ENCODE measurements at places on chromosomes 5 and 9.

- DNase-seq = no peak
Observed at GRCh38 chr5:178318893-178319292, 86.3 kb upstream of the PHYKPL start.

- DNase-seq = no peak
Observed at GRCh38 chr9:99050292-99050911, 54.5 kb upstream of the TGFBR1 start.

- peak; percentile 28 for DNase-seq
Observed at GRCh38 chr5:91381774-91382359, 1.2 kb downstream of the ARRDC3 start.

DNA sequence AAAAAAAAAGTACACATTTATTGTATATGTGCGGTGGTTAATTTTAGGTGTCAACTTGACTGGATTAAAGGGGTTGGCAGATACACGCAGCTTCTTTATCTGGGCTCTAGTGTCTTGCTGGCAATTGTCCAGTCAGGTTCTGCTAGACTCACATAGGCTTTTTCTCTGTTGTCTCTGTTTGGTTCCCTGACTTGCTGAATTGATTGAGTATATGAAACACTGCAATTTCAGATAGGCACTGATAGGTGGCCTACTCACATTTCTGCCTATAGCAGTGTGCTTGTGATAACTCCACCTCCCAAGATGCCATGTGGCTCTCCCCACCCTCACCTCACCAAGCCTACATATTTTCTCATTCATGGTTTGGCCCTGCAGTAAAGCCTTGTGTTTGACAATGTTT is 52.5 kb downstream of the AOPEP start:
- no peak for DNase-seq

- no peak for DNase-seq
Observed at GRCh38 chr9:92132501-92132900, 17.3 kb upstream of the SPTLC1 start.

DNA sequence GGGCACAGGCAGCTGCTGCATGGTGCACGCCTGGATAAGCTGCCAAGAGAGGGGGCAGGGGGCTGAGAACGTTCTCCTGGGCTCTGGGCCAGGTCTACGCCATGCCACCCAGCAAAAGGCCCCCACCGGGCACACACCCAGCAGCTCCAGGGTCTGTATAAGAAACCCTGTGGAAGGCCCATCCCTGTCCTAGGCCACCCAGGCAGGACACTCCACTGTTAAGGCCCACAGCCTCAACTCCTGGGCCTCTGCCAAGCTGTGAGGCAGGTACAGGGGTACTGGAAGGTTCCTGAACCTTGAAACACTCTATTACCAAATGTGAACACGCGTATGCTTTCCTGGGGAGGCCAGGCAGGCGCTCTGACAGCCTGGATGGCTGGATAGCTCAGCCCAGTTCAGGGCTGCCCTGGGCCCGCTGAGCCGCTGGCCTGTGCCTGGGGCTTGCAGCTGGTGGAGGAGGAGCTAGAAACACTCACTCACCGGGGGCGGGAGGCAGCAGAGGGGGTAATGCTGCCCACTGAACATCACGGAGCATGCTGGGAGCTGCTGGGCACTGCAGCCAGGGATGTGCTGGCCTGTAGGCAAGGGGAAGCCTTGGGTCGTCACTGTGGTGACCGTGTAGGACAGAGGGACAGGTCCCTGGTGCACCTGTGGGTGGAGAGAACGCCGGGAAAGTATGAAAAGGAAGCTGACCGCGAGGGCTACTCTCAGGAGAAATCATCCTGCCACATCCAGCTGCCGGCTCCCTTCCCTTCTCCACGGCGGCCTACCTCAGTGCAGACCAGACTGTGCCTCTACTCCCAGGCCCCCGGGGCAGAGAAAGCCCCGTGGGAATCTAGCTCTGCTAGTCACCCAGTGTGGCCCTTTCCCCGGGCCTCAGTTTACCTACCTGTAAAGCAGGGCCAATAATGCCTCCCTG is 6.0 kb downstream of the RNF44 start:
- no peak for DNase-seq

DNA sequence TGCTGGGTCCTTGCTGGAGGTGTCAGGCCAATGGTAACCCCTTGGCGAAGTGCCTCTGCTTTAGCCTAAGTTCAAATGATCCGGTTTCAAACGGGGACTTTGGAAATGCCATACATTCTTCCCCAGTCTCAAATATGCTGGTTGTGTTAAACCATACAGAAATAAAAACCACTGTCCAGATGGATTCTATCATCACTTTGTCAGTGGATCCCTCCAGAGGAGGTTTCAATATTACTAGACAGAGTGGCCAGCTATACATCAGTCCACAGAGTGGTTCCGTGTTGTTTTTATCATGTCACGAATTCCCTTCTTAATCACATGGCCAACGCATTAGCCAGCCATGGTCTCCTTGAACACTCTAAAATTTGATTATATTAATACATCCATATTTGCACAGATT is 7.3 kb upstream of the RANBP17 start:
- DNase-seq = no peak

DNA sequence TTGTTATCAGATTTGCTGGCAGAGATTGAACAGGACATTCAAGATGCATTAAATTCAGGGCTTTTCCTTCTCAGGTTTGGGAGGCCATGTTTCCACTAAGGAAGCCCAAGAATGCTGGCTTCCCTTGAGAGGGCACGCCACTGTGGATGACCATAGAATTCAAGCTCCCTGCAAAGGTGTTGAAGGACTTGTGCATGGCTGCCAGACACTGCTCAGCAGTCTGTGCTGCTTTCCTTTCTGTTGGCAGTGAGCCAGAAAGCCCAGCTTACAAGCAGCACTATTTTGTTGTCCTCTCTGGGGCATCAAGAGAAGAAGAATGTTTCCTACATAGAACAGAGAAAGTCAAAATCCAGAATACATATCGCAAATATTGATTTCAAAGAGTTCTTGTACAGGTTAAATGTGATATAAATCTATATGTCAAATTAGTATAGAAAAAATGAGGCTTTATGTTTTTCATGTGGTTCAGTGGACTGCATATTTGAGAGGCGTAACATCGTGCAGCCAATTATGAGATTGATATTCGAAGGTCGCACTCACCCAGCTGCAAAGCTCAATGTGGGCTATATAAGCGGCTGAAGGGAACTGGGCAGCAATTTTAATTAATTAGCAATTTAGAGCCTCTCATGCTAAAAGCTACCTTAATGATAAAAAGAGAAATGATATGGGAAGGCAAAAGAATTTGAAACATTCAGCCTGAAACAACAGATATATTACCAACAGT is 103.1 kb upstream of the ISL1 start:
- DNase-seq = no peak

- no peak for DNase-seq
Observed at GRCh38 chr9:75814667-75815066, 75.8 kb upstream of the PCSK5 start.

DNA sequence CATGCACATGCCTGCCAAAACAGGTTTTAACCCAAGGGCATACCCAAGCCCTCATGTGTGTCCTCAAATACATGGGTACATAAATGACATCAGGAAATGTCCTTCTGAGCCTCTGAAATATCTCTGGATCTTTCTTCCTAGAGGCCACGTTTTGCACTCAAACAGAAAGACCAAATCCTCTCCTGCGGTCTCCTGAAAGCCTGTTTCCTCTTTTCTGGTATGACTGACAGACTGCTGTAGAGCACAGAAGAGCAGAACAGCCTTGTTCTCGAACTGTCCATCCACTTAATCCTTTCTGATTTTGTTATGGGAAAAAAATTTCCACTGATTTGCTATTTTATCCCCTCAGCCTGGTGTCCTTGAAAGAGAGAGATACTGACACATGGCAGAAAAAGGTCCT is 107.2 kb downstream of the ASTN2 start:
- no peak for DNase-seq

DNA sequence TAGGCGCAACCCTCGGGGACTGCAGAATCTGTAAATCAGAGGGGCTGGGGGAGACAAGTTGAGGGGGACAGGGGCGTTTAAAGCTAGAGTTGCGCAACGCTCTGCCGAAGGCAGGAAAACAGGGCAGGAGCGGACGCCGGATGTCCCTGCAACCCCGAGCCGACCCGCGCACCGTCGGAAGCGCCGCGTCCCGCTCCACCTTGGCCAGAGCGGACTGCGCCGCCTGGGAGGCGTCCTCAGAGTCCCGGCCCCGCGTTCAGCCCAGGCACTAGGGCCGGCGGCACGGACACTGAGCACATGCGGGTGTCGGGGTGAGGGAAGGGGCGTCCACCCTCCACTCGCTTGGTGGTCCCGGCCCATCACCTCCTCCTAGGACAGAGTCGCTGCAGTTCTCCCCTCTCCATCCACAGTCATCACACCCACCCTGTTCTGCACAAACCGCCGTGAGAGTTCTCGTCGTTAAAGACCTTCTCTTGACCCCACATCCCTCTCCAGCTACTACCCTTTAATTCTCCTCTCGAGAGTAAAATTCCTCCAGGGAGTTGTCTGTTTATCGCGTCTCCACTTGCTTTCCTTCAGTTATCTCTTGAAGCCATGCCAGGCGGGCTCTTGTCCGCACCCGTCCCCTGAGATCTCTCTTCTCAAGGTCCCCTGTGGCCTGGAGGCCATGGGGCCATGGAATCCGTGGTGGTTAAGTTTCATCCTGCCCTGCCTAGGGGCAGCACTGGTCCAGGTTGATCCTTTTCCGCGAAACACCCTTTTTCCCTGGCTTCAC is 796 bp upstream of the PDLIM7 start:
- no peak for DNase-seq

GRCh38 chr9:121952611-121953010 is 140.5 kb downstream of the TTLL11 start:
- no peak for DNase-seq

DNA sequence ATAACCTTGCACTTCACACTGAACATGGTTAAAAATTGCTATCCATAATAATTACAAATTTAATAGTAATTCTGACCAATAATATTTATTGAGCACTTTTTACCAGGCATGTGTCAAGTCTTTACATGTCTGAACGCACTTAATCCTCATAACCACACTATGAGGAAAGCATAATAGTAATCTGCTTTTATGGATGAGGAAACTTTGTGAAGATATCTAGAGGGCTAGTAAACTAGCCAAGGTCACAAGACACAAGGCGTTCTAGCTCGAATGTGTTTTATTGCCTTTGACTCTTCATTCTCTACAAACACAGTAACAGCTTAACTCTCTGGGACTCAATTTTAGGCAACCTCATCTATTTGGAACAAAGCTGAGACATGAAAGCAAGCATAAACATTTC is 205.1 kb downstream of the ARHGEF28 start:
- DNase-seq = no peak

GRCh38 chr5:31898036-31898632 is 259.2 kb downstream of the PDZD2 start:
- DNase-seq = no peak

- no peak for DNase-seq
Observed at GRCh38 chr5:17482790-17483189, 15.2 kb upstream of the TAF11L2 start.

DNA sequence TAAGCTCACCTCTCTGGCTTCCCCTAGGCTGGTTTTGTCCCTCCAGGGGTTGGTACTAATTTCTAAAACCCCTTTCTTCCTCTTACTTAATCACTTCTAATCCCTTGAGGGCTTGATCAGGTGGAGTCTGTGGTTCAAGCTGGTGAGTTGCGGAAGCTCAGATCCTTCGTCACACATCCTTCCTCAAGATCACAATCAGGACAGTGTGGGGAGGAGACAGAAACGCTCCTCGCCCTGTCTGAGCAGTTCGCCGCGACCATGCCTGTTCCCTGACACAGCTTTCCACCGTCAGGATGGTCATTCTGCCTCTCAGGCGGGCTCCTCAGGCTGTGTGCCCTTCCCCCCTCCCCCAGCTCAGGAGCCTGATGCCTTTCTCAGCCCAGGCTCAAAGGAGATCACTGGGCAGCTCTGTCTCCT is 24.3 kb downstream of the CPLX2 start:
- DNase-seq = no peak

DNA sequence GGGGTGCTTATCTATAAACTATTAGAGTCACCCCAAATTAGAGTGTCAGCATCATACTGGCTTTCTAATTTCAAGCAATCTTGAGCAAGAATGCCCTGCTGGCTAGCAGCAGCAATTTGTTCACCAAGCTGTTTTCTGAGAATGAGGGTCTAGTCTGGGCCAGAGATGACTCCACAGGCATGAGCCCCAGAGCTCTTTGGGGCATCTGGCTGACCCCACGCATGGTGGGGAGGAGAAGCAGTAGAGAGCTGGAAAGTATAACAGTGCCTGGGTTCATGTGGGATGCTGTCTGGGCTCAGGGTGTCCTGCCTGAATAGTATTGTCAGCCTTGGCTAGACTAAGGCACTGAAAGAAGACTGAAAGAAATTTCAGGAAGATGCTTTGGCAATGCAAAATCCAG is 64.9 kb downstream of the C6 start:
- DNase-seq = no peak

DNA sequence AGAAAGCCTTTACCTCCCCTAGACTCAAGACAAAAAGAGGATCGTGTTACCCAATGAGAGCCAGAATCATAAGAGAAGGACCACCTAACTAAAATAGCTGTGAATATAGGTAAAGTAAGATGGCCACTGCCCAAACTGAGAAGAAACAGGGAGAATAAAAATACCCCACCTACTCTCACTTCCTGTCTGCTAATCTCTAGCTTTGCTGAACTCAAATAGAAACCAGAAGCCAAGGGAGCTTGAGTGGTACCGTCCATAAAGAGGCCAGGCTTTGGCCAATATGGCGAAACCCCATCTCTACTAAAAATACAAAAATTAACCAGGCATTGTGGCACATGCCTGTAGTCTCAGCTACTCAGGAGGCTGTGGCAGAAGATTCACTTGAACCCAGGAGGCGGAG is 123.0 kb upstream of the FST start:
- DNase-seq = no peak

DNA sequence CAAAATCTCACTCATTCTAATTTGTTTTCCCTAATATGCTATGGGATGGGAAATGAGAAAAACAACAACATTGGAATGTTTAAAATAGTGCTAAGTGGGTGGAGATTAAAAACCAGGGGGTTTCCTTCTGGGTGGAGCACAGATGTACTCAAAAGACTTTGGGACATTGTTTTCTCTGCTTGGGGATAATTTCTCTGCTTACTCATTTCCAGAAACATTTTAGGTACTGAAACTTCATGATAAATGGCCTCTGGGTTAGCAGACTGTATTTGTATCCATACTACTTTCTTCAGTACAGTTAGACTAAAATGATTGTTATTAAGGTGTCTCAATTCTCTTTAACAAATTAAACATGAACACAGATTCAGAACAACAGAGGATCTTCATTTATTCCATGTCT is 17.4 kb downstream of the ELOVL7 start:
- no peak for DNase-seq

DNA sequence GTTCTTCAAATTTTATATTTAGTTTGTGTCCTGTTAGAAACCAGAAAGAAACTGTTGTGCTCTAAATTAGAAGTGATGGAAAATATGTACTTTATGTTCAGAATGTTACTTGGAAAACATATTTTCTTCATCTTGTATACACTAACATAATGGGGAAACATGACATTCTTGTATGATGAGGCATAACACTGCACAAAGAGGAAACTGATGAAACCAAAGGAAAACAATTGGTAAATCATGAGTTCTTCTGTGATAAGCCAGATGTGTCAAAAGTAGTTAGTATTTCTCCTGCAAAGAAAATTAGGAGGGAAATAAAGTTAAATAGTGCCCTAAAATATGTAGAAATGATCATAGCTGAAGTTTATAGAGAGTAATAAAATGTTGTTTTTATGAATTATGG is 111.1 kb upstream of the FBN2 start:
- no peak for DNase-seq

- DNase-seq = no peak
Observed at GRCh38 chr9:68532131-68532530, 8.6 kb downstream of the TMEM252 start.
